ENCODE measurements at places on chromosomes 2 and 18. TPM values are rescaled to one million over a fixed set of nuclear protein-coding genes. Genes with fewer than 3 reads are reported as not detected.

Gene LAMA3
- total RNA-seq: 0.05 TPM

DNA sequence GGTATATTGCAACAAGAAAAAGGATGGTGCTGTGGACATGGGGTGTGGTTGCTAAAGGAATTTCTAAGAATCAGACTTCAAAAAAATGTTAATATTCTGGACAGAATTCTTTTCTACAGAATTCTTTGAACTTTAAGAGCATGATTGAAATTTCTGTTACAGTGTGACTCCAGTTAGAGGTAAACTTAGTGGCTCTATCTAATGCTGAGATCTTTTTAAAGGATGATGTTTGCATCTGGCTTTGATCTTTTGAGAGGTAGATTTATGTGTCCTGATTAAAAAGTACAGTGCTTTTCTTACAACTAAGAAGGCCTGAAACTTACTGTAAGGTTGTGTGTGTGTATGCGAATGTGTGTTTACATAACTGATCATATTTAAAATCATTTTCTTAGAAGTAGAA, 25.4 kb downstream of the NCK2 start:
- DNase-seq: no peak

Gene TOGARAM2
- total RNA-seq: 4.0 TPM

Gene LOXHD1
- not detected for total RNA-seq

DNA sequence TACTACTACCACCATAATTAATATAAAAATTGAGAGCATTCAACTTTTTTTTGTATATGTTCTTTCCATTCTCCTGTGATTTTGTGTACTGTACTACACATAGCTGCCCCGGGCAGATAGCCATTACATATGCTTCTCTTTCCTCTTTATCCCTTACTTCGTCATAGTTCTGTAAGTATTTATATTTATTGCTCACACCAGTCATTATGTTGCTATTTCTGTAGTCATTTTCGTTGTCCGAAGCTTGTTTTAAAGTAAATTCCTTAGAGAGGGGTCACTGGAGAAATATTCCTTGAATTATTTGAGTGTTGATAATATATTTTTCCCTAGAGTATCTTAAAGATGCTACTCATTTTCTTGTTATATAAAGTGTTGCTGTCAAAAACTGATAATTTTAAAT, 144.0 kb downstream of the CLIP4 start:
- DNase-seq: no peak

- DNase-seq: no peak
These were observed 83.5 kb downstream of the DNMT3A start for GRCh38 chr2:25257931-25258846.

DNA sequence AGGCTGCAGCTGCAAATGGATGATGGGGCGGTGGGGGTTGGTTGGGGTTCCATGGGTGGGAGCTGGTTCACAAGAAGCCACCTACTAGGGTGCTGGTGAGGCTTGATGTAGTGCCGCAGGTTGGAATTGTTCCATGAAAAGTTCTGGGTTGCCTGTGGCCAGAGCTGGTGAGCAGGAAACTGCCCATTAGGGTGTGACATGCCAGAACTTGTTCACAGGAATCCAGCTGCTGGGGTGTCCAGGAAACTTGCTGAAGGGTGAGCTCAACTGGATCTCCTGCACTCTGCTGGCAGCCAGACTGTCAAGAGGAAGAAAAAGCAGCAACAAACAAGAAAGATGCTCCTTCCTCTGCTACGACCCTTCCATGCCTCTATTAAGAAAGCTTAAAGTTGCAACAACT, 48.8 kb downstream of the MAP3K20 start:
- no peak for DNase-seq

- peak; percentile 83 for DNase-seq
These were observed 273.9 kb downstream of the MYT1L start for GRCh38 chr2:2057125-2057721.

- no peak for DNase-seq
These were observed 1552.9 kb upstream of the SLC39A10 start for GRCh38 chr2:194103941-194104659.

DNA sequence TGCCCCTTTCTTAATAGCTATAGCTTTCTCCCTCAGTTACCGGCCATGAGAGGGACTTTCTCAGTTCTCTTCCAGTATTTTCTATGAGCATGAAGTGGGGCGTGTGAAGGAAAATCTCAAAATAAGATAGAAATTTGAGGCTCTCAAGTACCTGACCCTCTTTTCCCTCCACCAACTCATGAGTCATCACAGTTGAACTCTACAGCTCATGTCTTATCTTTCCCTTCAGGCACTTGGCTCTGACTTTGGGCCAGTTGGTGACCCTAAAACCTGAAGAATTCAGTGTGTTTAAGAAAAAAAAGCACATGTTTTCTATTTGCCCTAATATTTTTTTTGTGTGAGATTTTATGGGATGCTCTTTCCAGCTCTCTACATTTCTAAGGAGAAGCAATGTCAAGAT, 896.7 kb upstream of the ZEB2 start:
- DNase-seq: no peak

DNA sequence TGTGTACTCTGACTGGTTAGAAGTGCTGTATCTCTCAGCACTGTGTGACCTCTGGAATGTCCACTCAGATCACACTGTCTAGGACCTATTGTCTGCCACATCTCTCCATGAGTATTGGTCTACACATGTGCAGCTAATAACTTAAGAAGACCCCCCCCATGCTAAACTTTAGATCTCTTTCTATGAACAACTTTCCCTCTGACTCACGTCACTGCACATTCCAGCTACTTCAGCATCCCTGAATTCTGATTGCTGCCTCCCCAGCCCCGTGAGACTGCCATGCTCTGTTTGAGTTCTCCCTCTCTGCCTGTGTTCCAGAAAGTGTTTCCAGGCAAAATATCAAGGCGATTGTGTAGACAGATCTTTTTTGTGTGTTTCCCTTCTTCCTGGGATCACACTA, 41.8 kb downstream of the RAPGEF4 start:
- DNase-seq: no peak

Measured in activated T-helper 2 cell treated with anti-CD3 and anti-CD28 coated beads, Interferon-gamma antibody, Interleukin-2, Interleukin-4, amounts not matched to agents 10 μg/mL and 5 μg/mL and 100 μg/mL, durations not matched to agents 14 hours and 24 hours and 36 hours (primary cell).